ENCODE measurements at places on chromosomes 2 and 18.

- no peak for DNase-seq
Measured at GRCh38 chr2:190767821-190768220, 112.8 kb upstream of the GLS start.

DNA sequence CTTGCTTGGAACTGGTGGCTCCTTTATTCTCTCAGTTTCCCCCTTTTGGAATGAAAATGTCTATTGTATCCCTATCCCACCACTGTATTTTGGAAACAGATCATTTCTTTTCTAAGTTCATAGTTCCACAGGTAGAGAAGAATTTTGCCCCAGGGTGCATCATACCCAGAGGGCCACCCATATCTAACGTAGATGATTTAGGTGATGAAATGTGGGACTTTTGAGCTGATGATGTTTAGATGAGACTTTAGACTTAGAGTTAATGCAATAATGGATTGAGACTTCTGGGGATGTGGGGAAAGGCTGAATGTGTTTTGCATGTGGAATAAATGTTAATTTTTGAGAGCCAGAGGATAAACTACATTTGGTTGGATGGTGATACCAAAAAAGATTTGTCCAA, 107.9 kb upstream of the CYP26B1 start:
- DNase-seq: no peak

GRCh38 chr2:126635281-126635680, 20.7 kb upstream of the GYPC start:
- no peak for DNase-seq

GRCh38 chr2:16620590-16620989, 45.0 kb downstream of the CYRIA start:
- no peak for DNase-seq

DNA sequence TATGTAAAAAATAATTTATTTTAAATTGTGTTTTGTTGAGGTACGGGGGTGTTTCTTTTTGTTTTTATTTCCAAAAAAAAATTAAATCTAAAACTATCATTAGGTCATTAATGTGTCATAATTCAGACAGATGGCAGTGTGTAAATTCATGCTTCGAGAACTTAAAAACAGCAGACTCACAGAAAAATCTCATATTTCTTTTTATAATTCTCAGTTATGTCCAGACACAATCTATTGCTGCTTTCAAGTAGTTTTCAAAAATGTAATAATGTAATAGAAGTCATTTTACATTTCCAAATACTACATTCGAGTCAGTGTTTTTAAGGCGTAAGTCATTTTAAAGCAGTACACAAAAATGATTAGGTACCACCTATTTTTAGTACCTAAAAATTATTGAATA, 14.3 kb downstream of the IKZF2 start:
- no peak for DNase-seq

DNA sequence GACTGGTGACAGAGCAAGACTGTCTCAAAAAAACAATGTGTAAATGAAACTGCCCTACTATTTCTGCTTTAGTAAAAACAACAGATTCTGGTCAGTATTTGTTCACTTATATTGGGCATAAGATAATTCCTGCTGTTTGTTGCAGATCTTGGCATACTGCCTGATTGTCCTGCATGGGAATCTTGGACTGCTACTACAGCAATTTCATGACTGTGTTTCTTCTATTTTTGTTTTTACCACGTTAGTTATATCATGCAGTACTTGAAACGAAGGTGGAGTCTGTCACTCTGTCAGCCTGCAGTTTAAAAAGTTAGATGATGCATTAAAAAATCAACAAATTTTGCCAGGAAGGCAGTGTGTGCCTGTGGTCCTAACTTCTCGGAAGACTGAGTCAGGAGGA, 14.2 kb upstream of the CLASP1 start:
- DNase-seq: no peak

- DNase-seq: no peak
Measured at GRCh38 chr2:66517772-66518171, 82.8 kb downstream of the MEIS1 start.

- DNase-seq: no peak
Measured at GRCh38 chr2:196977507-196977906, 51.0 kb upstream of the PGAP1 start.

DNA sequence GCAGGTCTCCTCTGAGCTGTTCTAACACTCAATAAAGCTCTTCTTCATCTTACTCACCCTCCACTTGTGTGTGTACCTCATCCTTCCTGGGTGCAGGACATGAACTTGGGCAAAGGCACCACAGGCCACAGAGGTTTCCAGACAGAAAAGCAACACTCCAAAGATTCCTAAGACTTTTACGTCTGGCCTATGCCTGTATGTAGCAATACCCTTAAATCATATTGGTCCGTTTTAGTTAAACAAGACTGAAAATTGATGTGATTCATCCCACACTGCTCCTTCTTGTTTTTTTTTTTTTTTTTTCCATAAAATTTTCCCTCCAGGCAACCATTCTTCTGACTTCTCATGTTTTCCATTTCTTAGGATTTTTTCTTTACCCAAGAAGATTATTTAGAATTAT, 404.3 kb downstream of the PID1 start:
- no peak for DNase-seq

DNA sequence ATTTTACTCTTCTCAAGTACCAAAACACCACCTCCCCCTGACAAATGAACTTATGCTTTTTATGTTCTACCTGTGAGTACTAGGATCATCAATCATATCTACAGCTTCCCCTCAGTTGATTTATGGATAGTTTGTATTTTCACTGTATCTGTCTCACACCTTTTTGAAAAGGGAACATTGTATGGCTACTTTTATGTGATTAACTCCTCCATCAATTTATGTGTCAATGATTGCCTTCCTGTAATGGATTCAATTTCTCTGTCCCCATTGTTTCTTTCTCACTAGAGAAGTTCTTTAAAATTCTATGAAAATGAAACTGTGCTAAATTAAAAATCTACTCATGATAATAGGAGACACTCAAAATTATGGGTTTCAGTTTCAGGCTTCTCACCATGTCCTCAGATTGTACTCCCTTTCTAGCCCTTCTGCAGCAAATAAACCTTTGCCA, 935.0 kb downstream of the TRIB2 start:
- peak; percentile 59 for DNase-seq

GRCh38 chr2:202051499-202052161, 18.0 kb downstream of the FZD7 start:
- no peak for DNase-seq

- no peak for DNase-seq
Measured at GRCh38 chr2:28053597-28053996, 163.1 kb downstream of the BABAM2 start.

GRCh38 chr2:181106789-181107627, 126.6 kb downstream of the UBE2E3 start:
- peak; percentile 93 for DNase-seq

DNA sequence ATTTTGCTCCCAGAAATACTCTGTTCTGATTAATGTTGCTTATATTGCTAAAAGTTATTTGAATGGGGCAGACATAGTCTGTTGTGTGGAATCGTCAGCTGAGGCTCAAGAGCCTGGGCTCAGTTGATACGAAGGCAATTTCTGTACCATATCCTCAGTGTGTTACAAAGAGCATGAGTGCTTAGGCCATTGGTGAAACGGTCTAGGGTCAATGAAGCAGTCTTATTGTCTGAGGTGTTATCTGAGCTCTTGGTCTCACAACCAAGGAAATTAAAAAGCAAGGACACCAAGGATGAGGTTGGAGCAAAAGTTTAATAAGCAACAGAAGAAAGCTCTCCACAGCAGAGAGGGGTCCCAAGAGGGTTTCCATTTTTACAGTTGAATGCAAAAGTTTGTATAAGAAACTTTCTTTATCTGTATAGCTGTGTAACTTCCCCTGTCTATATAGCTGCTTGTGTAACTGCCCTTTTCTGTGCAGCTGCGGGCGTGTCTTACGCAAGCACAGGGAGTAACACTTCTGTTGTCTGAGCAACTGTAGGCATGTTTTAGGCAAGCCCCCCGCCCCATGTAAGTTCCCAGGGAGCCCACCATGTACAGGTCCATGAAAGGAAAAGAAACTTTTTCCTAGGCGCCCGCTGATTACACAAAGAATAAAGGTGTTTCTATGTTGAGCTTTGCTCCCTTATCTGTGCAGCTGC, 40.6 kb upstream of the DSC1 start:
- no peak for DNase-seq

DNA sequence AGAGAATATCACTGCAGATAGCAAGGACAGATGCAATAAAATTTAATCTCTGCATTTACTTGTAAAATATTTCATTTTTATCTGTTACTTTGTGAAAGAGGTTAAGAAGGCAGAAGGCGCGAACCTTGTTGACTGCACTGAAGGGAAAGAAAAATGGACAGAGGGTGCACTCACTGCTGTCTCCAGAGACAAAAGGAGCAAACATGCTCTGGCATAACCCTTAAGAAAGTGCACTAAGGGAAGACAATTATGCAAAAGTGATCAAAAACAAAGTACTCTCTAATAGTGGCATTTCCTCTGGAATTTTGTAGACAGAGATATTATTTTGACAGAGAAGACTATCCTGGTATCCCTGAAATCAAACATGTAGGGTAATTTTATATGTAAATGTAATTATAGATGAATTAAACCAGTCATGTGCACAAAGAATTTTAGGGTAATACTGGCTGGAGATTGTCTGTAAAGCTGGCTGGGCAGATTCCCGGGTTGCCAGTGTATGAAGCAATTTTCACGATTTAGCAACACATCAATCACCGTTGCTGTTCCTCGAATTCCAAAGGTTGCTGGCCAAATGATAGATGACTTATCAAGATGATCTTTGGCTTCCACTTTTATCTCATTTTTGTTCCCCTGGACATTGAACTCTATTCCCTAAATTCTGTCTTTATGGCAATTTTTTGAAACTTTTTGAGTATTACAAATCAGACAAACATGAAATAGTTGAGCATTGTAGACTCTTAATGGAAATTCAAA, 1176.9 kb downstream of the SUCLG1 start:
- no peak for DNase-seq

DNA sequence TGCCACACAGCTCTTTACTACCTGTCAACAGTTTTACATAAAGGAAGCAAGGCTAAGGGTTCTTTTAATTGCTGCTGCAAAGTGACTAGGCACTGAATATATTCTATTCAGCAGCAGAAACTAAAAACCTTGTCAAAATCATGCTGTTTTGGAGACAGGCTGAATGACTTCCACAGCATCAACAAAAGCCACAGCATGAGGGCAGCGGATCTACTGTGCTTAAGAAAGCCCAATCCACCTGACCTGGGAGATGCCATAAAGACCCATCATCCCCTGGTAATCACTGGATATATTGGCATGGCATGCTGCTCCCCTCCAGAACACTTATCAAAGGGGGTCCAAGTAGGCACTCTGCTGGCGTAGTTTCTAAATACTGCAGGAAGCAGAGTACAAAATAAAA, 715.1 kb upstream of the SLC8A1 start:
- no peak for DNase-seq

- no peak for DNase-seq
Measured at GRCh38 chr2:217703999-217704398, 298.8 kb downstream of the TNS1 start.

DNA sequence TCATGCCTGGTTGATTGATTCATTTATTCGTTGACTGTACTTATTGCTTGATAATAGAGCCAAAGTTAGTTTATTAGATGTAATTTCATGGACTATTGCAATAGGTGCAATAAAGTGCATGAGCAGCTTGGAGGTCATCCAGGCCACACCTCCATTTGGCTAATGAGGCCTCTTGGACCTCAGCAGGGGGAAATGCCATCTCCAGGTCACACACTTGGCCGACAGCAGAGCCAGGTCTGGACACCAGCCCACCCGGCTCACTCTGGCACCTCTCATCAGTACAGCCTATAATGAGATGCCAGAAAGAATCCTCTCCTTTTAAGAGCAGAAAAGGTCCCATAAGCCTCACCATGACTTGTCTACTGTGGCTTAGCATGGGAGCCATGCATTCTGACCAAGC, 71.2 kb upstream of the AFF3 start:
- no peak for DNase-seq

DNA sequence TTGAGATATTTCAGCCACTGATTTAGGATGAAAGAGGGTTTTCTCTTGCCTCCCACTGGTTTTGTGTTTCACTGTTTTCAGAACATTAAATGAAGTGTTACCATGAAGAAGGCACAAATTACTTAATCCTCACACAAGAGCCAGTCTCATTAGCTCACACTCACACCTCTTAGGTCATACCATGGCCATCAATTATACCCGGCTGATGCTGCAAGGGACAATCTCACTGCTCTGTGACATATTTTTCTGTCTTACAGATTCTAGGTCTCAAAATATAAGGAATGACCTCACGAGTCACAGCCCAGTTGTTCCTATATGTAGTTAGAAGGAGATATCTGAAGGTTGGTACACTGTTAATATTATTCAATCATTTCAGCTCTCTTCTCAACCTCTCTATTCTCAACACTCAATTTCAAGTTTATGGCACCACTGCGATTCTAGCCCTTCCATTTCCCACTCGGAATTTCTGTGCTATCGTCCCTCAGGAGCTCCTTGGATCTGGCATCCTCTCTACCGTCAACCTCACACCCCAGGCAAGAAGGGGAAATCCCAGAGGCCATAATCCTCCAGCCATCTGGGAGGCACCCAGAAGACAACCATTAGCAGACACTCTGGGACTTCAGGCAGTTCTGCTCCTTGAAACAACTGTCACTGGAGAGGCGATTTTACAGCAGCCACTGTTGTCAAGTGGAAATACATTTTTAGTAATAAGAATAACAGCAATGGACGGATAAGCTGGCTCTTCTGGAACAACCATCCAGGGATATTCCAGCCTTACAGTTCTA, 101.9 kb downstream of the MREG start:
- no peak for DNase-seq

GRCh38 chr2:117976581-117976980, 37.3 kb downstream of the CCDC93 start:
- DNase-seq: no peak

- no peak for DNase-seq
Measured at GRCh38 chr2:230267059-230267458, 41.5 kb downstream of the SP140 start.

DNA sequence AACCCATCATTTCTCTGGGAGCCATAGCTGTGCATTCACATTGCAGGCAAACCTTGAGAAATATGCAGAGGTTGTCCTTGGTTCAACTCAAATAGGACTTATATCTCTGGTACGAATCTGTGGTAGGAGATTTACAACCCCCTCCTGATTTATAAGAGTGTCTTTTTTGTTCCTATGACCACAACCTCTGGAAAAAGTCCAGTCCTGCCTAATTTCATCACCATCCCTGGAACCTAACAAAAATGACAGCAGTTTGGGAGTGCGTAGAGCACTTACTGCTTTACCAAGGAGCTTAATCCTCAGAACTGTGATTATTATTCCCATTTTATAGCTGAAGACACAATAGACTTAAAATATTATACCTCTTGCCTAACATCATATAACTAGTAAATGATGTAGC, 66.5 kb downstream of the VWC2L start:
- DNase-seq: no peak

GRCh38 chr2:237474931-237475703, 11.9 kb upstream of the MLPH start:
- peak; percentile 74 for DNase-seq

GRCh38 chr2:225472161-225472560, 72.7 kb downstream of the NYAP2 start:
- no peak for DNase-seq
